ENCODE measurements at places on chromosomes 1 and 21.

DNA sequence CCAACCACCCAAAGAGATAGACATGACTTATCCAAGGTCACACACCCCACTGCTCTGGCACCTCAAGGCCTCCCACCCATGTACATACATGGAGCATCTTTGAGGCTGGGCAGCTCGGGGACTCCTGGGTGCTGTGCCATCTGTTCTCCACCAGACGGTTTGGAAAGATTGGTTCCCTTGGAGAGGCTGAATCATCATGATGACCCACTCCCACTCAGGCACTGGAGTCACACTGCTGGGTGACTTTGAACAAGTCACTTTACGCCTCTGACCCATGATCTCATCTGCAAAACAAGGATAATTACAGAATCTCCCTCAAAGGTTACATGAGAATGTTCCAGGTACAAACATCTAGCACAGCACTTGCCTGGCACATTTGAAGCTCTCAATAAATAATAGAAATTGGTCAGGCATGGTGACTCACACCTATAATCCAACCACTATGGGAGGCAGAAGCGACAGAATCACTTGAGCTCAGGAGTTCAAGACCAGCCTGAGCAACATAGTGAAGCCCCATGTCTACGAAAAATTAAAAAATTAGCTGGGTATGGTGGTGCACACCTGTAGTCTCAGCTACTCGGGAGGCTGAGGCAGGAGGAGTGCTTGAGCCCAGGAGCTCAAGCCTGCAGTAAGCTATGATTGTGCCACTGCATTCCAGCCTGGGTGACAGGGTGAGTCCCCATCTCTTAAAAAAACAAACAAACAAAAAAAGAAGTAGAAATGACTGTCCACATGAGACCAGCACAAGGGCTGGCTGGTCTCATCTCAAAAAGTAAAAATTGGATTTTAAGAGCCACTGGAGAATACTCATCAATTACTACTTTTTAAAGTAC is 74.9 kb downstream of the RRAGC start:
- no peak for DNase-seq

- no peak for DNase-seq
Observed at GRCh38 chr1:44235808-44236207, 22.5 kb downstream of the DMAP1 start.

DNA sequence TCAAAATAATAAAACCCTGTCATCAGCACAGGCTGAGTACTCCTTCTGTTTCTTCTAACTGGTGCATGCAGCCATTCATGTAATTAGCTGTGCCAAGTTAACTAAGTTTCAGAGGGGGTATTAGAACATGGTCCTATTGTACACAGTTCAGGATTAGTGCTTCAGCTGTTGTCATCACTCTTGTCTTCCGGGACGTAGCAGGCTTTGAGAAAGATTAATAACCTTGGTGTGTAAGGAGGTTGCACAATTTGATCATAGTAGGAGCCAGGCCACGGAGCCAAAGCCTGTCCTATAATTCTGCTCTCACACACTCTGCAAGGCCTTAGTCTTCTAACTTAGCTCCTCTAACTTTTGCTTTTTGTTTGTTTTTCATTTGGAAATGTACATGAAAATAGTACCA is 44.7 kb downstream of the PTGFRN start:
- no peak for DNase-seq

GRCh38 chr1:19189270-19189669 is 20.8 kb downstream of the UBR4 start:
- no peak for DNase-seq

- DNase-seq: no peak
Observed at GRCh38 chr1:168799927-168800605, 71.1 kb upstream of the DPT start.

DNA sequence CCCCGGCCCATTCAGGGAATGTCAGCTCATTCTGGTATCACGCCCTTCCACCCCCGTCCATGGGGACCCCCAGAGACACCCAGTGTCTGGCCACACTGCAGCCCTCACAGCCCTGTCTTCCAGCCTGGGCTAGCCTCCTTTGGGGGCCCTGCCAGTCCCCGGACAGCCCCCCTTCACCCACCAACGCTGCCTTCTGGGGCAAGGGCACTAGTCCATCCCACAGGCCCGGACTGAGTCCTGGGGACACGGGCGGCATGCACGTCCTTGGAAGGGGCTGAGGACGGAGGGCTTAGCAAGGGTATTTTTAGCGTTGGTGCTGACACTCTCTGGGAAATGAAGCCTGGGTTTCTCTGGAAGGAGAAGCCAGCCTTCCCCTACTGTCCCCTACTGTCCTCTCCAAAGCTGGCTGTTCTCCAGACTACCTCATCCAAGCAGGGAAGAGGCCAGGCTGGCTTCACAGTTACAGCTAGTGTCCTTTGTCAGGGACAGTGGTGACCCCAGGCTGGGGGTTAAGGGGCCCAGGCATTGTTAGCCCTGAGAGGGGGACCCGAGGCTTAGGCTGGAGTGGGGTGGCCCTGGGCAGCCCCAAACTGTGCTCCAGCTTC is 39.5 kb downstream of the COQ8A start:
- no peak for DNase-seq

GRCh38 chr21:29293495-29293894 is 5.2 kb upstream of the BACH1 start:
- no peak for DNase-seq

DNA sequence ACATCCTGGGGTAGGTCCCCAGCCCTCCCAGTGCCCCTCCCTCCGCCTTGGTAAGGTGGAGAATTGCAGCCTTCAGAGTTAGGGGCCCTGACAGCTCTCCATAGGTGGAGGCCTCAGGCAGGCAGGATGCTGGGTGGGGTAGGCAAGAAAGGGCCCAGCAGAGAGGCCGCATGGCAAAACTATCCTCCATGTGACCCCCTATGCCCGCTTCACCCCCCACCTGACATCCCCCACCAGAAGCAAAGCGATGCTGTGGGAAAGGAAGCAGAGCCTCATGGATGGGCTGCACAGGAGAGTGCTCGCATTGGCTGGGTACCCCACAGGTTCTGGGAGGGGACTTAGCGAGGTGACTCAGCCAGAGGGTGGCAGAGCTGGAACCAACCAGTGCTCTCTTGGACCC is 1.6 kb downstream of the S100A9 start:
- DNase-seq: no peak

DNA sequence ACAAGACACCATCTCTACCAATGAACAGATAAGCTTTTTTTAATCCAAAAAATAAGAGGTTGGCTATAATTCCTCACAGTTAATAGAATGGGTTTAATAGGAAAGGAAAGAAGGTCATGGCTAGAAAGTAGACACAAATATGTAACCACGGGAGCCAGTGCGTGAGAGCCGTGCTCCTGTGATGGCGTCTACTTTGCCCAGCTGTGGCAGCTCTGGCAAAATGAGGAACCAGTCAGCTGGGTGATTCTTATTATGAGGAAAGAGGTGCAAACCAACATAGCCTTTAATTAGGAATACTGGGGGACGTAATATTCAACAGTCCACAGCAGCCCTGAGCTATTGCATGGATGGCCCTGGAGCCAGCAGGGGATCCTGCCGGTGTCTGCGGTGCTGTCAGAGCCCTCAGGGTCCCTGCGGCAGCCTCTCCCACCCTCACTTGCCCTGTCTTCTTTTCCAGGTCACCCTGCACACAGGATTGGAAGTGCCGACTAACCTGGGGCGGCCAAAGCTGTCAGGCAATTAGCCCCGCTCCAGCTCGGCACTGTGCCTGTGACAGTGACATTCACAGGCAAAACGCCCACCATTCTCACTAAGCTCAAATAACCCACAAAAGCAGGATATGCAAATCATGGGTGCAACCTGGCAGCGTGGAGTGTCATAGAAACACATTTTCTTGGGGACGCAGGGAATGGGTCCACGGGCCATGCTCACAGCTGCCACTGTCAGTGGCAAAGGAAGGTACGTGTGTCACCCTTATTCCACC is 25.9 kb upstream of the GNPAT start:
- no peak for DNase-seq

GRCh38 chr1:59016390-59016789 is 232.5 kb upstream of the JUN start:
- DNase-seq: no peak

DNA sequence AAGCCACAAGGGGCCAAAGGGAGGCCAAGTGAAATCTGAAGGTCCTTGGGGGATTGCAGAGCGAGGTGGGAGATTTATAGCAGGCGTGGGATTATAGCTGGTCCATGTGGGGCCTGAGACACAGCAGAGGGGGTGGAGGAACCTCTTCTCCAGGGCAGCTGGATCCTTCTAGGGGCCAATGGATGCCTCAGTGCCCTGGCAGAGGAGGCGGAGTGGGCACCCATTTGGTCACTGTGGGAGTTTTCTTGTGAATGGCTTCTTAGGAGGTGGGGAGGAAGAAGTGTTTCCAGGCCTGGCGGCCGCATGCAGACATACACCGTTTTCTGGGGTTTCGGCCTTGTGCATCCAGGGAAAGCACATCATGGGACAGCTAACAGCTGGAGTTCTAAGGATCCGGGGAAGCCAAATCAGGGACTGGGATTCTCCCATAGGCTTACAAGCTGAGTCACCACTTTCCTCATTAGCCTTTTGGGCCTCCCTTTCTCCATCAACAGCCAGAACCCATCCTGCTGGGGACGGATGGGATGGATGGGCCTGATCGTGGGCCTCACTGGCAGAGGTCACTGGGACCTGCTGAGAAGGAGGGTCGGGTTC is 76.5 kb downstream of the RHOU start:
- DNase-seq: no peak

DNA sequence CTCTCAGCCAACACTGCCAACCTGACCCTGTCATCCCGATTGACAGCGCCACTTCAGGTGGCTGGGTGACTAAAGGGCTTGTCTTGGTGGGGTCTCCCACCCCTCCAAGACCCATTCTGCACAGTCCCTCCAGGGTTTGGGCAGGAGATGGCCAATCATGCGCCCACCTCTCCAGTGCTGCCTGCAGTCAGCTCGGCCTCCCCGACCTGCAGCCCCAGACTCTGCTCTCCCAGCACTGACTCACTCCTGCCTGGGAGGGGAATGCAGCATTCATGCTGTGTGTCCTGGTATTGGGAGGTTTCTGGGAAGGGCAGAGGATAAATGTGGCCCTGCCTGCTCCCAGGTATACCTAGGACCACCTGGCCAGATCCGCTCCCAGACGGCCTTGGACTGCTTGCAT is 9.7 kb downstream of the TMEM81 start:
- DNase-seq: no peak

GRCh38 chr1:30984991-30985503 is 76.5 kb upstream of the SDC3 start:
- no peak for DNase-seq

GRCh38 chr21:27818847-27819246 is 852.0 kb upstream of the ADAMTS5 start:
- no peak for DNase-seq

- no peak for DNase-seq
Observed at GRCh38 chr1:94418664-94419655, 771 bp downstream of the ABCD3 start.

DNA sequence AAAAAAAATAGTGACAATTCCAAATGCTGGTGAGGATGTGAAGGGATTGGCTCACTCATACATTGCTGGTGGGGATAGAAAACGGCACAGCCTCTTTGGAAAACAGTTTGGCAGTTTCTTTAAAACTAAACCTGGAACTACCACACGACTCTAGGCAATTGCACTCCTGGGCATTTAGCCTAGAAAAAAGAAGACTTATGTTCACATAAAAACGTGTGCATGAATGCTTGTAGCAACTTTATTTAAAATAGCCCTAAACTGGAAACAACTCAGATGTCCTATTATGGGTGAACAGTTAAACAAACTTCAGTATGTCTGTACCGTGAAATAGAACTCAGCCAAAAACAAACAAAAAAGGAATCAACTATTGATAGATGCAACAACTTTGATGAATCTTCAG is 9.4 kb upstream of the TMEM9 start:
- DNase-seq: no peak

- DNase-seq: no peak
Observed at GRCh38 chr21:29684106-29684505, 255.7 kb downstream of the GRIK1 start.

GRCh38 chr1:222641269-222641948 is 23.5 kb downstream of the MIA3 start:
- DNase-seq: no peak

- no peak for DNase-seq
Observed at GRCh38 chr1:72109916-72110315, 172.4 kb downstream of the NEGR1 start.

DNA sequence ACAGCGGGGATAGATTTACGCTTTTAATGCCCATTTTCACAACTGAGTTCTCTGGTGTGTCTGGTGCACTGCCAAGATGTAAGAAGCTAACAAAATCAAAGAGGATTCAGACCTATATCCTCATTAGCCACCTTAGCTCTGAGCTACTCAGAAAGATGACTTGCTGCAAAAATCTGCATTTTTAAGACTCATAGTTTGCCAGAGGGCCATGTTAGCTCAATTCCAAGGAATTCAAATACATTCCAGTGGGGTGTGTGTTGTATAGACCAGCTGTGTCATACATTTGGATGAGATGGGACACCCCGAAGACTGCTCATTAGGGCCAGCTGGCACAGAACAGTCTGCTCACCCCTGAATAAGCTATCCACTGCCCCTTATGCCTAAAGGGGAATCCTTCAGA is 8.9 kb downstream of the DENND2D start:
- no peak for DNase-seq

GRCh38 chr1:169478094-169478672 is 7.6 kb downstream of the SLC19A2 start:
- DNase-seq: no peak

DNA sequence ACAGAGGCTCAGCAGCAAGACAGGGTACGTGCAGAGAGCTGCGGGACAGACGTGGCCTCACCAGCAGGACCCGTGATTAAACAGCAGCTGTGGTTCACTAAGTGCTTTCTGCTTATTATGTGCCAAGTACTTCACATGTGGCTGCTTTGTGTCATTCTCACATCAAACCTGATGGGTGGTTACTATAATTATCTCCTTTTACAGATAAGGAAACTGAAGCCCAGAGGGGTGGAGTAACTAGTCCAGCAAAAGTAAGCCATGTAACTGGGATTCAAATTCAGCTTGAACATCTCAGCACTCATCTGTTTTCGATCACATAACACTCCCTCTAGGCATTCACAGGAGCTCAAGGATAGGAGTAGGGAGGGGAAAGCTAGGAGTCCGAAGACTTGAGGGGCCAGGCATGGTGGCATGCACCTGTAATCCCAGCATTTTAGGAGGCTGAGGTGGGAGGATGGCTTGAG is 50.8 kb upstream of the CLIC4 start:
- DNase-seq: no peak

GRCh38 chr1:51928896-51929295 is 50.4 kb upstream of the NRDC start:
- DNase-seq: no peak

- no peak for DNase-seq
Observed at GRCh38 chr1:11059155-11059967, 457 bp downstream of the SRM start.

DNA sequence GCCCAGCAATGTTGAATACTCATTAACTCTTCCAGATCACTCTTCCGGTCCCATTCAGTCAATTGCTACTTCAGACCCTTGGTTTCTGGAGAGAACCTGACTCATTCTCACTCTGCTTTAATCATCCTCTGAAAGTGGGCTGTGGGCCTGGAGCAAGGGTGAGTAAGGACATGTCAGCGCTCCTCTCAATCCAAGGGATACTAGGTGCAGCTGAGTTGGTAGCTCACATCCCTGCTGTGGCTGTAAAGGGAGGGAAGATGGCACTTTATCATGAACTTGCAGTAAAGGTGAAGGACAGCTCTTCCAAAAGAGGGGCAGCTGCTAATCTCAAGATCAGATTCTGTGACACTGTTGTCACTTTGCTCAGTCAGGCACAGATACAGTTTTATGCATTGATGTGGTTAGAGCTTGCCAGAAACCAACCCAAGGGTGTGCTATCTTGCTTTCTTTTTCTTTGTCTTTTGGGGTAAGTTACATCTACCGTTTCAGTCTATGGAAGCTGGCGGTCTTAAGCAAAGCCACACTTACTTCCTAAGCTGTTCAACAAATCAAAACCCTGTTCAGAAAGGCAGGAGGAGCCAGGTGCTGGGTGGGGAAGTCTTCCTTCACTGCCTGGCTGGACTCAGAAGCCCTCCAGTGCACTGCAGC is 26.5 kb upstream of the NTPCR start:
- peak; percentile 27 for DNase-seq

Data from stimulated activated CD4-positive, alpha-beta T cell treated with anti-CD3 and anti-CD28 coated beads, TNF-alpha, amount 100 ng/mL, for 48 hours (primary cell).